ENCODE measurements at places on chromosomes 12 and 14.
A peak's percentile ranks its signal among the peaks of the same experiment; 100 is the strongest.

DNA sequence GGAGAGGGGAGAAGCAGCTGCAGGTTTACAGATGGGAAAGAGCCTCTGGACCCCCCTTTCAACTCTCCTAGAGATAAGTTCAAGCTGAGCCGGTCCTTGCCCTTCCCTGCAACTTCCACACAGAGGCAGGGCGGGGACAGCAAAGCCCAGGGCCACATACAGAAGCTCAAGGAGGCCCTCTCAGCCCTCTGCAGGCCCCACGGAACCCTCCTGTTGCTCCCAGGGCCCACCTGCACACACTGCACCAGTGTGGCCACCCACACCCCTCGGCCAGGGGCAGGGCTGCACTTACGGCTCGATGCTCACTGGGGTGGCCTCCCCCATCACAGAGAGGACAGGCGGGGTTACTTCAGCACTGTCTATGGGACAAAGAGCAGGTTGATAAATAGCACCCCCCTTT lies 13.0 kb upstream of the PNMA1 start:
- DNase-seq = no peak

GRCh38 chr14:68238976-68239375 lies 419.4 kb downstream of the RAD51B start:
- no peak for DNase-seq

- DNase-seq = no peak
These were observed 64.0 kb downstream of the PTPN11 start for GRCh38 chr12:112482733-112483132.

DNA sequence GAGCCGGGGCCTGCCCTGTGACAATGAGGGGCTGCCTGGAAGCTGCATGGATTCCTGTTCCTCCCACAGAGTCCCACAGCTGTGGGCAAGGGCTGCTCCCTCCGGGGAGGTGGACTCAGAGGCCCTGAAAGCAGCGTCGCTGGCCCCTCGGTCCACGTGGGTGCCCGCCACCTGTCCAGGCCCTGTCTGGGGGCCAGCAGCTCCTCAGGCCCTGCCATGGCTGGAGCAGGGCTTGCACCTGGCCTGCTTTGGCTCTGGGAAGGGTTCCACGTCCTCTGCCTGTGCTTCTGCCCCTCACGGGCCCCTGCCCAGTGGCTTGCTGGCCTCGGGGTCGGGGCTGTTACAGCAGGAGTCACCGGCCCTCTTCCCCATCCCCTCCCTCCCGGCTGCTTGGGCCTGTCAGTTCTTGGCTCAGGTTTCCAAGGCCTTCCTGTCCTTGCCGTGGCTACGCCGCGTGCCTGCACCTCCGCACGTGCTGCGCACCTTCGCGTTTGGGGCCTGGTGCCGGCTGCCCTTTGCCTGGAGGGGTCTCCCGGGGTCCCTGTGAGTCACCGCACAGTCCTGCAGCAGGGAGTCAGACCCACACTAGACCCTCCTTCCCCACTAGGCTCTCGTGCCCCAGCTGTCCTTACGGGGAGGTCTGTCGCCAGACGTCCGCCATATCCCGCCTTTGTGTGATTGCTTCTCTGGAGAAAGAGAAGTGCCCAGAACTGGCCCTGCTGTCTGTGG lies 5.8 kb downstream of the FBRSL1 start:
- no peak for DNase-seq

GRCh38 chr12:112988224-112988623 lies 9.9 kb downstream of the OAS2 start:
- DNase-seq = no peak

DNA sequence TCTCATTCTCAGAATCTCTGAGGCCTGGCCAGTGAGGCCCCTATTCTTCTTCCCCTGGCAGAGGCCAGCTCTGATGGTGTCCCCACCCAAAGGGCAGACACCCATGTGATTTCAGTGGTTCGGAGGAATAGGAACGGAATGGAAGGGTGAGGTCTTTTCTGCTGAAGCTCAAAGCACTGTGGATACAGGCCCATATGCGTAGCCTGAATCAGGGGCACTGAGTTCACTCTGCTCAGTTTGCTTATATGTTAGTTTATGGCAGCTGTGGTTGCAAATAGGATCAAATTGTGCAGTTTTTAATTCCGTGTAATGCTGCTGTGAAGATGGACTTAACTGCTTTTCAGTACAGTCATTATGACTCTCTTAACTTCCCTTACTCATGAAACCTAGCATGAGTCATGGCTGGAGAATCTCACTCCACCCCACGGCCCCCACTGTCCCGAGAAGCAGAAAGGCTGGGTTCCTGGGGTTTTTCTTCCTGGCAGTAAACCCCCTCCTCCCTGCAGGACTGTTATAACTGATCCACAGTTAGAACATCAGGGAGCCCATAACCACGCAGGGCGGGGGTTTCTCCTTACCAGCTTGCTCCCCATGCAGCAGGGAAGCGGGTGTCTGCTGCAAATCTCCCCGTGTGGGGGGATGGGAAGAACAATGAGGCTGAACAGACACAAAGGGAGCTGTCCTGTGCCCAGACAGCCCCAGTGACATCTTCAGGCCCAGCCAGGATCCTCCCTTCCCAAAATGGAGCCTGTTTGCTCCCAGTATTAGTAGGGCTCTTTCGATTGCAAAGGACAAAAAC lies 122.7 kb downstream of the SLC38A6 start:
- DNase-seq = peak; percentile 97

DNA sequence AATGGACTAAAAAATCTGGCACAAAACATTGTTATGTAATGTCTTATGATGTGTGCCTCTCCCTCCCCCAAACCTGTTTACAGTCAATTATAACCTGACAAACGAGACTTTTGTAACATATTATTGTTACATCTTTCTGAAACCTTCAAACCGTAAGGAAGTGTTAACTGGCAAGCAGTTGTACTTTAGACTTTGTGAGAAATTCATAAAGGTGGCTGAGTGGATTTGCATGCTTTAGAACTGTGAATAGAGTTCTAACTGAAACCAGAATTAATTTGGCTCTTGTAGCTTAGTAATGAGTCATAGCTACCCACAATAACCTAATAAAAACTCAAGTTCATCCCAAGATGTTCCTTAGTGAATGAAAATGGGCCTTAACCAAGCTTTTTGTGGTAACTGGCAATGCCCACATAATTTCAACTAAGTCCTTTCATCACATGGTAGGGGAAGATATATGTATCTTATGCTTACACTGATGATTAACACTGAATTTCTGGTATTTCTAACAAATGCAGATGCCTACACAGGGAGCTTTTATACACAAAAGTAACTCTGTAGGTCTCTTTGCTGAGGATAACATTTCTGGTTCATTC lies 29.7 kb downstream of the RAD9B start:
- peak; percentile 88 for DNase-seq

DNA sequence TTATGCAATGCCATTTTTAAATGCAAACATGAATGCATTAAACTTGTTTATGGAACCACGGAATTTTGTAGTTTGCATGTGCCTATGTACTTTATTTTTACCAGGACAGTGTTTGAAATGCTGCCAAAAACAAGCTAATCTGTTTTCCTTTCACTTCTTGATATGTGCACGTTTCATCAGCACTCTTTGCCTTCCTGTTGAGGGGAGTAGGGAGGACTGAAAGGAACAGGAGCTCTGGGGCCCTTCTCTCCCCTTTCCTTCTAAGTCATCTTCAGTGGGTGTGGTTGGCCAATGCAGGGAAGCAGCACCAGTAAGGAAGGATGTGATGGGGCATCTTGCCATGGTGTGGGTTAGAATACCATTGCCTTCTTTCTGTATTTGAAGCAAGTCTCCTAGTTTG lies 12.1 kb upstream of the PPP4R4 start:
- no peak for DNase-seq

- DNase-seq = peak; percentile 10
These were observed 496 bp downstream of the PPP2R5C start for GRCh38 chr14:101761881-101762529.

DNA sequence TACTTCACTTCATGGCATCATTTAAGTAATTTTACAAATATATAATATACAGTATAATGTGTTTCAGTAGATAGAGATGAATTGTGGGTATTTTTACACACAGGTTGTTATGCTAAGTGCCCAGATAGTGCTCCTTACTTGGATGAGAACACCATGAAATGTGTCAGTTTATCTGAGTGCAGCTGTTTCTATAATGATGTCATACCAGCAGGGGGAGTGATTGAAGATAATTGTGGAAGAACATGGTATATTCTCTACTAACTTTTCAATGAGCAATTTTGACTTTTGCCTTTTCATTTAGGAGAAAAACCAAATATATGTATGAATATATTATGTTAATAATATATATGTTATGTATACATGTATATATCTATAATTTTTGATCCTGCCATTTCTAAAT lies 221.6 kb downstream of the LRRK2 start:
- no peak for DNase-seq

GRCh38 chr14:70171726-70172125 lies 17.0 kb downstream of the SLC8A3 start:
- DNase-seq = no peak

GRCh38 chr12:76303365-76303764 lies 44.9 kb downstream of the BBS10 start:
- DNase-seq = peak; percentile 73

- DNase-seq = no peak
These were observed 15.5 kb downstream of the CPSF6 start for GRCh38 chr12:69254862-69255261.

GRCh38 chr14:76772300-76773187 lies 11.3 kb downstream of the VASH1 start:
- DNase-seq = no peak

DNA sequence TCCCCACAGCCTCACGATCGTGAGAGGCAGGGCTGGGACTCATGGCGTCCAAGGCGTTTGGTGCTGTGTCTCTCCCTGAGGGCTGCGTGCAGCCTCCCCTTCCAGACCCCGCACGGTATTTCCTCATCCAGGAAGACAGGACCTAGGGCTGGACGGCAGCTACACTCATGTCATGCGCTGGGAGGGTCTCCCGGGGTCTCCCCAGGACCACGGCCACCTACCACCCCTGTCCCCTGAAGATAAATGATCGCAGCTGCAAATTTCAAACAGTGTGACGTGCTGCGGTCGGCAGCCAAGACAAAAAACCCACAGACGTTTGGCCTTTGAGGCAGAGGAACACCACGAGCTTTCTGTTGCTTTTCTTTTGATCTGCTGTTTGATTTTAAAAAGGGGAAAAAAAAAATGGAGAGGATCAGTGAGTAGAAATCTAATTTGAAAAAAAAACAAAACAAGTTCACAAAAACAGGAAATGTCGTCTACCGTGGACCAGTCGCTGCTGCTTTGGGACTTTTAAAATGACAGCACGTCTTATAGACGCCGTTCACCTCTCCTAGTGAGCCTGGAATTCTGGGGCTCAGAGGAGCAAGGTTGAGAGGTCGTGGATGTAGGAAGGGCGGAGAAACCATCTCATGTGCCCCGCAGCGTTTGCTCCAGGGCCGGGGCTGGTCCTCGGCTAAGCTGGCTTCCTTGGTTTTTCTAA lies 237.6 kb downstream of the SLC41A2 start:
- no peak for DNase-seq

GRCh38 chr12:20055856-20056255 lies 312.5 kb upstream of the PDE3A start:
- DNase-seq = no peak

- DNase-seq = no peak
These were observed 3.9 kb upstream of the PPP1R1A start for GRCh38 chr12:54592316-54592715.

- no peak for DNase-seq
These were observed 120.9 kb upstream of the CAND1 start for GRCh38 chr12:67148265-67148664.

- DNase-seq = peak; percentile 70
These were observed 361.8 kb downstream of the C12orf50 start for GRCh38 chr12:87667378-87667777.

GRCh38 chr14:80275208-80275850 lies 64.0 kb upstream of the DIO2 start:
- DNase-seq = peak; percentile 63

GRCh38 chr12:59088673-59089072 lies 168.4 kb upstream of the LRIG3 start:
- no peak for DNase-seq

GRCh38 chr12:102602521-102602920 lies 122.2 kb upstream of the IGF1 start:
- DNase-seq = no peak

GRCh38 chr12:105107171-105107493 lies 399 bp upstream of the WASHC4 start:
- DNase-seq = peak; percentile 51

- no peak for DNase-seq
These were observed 1.2 kb downstream of the MIPOL1 start for GRCh38 chr14:37198907-37199306.

DNA sequence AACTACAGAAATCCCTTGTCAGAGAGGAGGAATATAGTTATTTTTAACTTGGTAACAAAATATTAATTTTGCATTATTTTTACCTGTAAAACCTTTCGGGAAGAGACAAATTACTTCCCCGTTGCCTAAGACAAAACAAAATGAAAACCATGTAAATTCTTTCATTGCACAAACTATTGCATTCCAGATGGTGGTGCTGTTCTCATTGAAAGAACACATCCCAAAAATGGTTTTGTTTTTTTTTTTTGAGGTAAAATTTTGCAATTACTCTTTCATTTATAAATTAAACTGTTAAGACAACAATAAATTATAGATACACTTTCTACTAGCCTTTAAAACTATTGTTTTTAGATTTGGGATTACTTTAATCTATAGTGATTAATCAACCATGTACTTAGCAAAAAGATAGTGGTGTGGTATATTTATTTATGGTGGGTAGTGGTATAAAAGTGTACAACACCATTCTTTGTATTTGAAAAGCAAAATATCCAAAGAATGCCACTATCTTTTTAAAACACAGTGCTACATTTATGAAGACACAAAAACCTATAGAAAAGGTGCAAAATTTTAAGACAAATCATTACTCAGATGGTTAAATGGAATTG lies 115.5 kb downstream of the SLC38A1 start:
- peak; percentile 46 for DNase-seq

DNA sequence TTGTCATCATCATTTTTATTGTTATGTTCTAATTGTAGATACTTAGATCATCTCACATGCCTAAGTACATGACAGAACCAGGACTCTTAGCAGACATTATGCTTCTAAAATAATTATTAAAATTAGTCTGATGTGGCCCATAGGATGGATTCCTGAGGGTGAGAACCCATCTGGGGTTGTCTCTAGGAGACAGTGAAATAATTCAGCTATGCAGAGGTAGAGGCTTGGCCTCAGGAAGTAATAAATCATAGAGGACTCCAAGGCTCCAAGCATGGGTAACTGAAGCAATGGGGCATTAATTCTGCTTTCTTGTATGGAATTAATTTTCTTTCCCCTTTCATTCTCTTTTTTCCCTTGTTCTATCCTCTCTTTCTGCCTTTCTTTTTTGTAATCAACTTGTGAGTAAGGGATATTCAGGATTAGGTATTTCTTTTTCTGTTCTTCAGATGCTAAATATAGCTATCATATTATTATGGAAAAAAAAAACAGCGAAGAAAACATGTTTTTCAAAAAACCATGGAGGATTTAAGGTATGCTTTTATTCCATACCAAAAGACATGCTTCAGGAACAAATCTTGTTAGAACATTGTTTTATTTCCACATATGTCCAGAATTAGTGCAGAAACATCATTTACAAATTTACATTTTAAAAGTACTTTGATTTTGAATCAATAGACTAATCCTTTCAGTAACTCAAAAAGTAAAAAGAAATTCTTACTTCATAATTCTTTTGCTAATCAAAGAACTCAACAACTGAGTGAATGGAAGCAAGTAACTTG lies 263.2 kb downstream of the TRHDE start:
- no peak for DNase-seq
